ENCODE measurements at places on chromosomes 1 and 21.

DNA sequence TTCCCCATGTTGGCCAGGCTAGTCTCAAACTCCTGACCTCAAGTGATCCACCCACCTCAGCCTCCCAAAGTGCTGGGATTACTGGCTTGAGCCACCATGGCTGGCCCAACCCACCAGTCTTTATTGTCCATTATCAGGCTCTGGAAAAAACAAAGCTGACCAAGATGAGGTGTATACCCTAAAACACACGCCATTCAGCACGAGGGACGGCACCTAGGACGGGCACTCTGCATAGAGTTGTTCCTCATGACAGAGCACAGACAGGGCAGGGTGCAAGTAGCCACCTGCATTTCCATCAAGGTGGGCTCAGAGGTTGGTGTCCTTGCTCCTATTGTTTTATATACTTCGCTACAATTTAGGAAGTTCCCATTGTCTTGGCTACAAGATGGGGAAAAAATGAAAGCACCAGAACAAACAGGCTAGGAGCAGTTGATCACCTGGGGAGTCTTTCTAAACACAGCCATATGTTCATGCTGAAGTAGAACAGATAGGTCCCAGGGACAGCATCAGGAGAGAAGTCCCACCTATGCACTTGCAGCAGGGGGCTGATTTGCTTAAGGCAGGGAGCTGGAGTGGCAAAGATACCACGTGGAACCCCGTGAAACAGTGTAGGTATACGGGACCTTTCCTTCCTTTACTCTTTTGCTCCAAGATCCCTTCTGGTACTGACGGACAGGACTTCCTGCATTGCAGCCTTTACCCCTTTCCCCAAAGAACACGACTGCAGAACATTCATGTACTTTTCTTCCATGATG is 4.5 kb downstream of the KRTCAP2 start:
- no peak for DNase-seq

DNA sequence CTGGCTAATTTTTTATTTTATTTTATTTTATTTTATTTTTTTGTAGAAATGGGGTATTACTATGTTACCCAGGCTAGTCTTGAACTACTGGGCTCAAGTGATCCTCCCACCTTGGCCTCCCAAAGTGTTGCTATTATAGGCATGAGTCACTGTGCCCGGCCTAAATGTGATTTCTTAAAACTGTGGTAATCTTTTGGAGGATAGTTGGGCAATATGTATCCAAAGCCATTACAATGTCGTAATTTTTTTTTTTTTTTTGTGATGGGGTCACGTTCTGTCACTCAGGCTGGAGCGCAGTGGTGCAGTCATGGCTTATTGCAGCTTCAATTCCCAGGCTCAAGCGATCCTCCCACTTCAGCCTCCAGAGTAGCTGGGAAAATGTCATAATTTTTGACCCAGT is 14.2 kb downstream of the ETV3L start:
- DNase-seq, result no peak

DNA sequence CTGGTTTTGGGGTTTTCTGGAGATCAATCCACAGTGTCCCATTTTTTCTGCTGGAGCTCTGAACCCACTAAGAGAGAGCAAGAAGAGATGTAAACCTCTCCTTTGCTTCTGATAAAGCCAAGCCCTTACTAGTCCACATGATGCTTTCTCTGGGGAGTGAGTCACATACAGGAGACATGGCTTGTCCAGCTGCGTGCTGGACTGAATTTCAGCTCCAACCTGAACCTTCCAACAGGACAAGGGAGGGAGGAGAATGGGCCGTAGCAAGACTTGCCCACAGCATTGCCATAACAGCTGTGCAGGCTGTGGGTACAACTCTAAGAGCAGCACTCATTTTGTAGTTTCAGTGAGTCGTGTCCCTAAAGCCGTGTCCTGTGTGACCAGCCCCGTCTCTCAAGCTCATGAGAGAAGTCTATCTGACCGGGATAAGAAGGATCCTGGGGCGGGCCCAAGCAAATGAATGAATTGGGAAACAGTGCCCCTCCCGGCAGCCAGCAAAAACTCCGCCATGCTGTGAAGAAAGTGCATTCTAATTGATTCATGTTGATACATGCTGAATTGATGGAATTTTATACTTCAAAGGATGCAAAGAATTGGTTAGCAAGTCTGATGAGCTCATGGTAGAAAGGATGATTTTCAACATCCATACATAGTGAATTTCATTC is 195.2 kb downstream of the GABPA start:
- DNase-seq, result no peak

DNA sequence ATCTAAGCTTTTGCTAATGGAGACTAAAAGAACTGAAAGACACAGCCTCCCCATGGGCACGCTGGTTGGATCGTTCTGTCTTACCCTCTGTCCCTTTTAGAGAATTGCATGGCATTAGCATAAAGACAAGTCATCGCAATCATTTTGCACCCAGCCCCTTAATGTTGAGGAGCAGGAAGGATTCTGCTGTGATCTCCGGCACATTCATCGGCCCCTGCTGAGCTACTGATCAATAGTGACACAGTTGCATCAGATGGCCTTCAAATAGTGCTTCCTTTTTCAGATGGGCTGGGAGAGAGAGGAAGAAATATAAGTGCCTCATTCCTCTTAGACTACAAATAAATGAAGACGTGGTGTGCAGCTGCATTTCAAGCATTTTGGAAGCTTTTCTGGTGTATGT is 75.4 kb downstream of the NOS1AP start:
- no peak for DNase-seq

GRCh38 chr1:17306921-17307320 is 1.1 kb upstream of the PADI4 start:
- no peak for DNase-seq
